ENCODE measurements at places on chromosomes 4 and X. TPM values are rescaled to one million over a fixed set of nuclear protein-coding genes. Genes with fewer than 3 reads are reported as not detected.
A peak's percentile ranks its signal among the peaks of the same experiment; 100 is the strongest.

- no peak overlapping the region for H3K4me3 ChIP-seq
- DNase-seq: no peak
- no peaks in the 10 kb centered on the region for H3K27me3 ChIP-seq
- H3K27ac ChIP-seq: no peak overlapping the region
- H3K4me1 ChIP-seq: no peaks in the 10 kb centered on the region
Observed at GRCh38 chr4:90543419-90544170, 416.4 kb downstream of the CCSER1 start.

DNA sequence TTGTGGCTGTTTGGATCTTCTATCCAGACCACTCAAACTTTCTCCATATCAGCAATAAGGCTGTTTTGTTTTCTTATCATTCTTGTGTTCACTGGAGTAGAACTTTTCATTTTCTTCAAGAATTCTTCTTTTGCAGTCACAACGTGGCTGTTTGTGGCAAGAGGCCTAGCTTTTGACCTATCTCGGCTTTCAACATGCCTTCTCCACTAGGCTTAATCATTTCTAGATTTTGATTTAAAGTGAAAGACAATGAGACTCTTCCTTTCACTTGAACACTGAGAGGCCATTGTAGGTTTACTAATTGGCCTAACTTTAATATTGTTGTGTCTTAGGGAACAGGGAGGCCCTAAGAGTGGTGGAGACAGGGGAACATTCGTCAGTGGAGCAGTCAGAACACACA, 19.1 kb downstream of the FGF2 start:
- H3K4me3 ChIP-seq: no peak overlapping the region
- H3K27me3 ChIP-seq: no peaks in the 10 kb centered on the region
- H3K27ac ChIP-seq: no peak overlapping the region
- H3K36me3 ChIP-seq: no peaks in the 10 kb centered on the region
- DNase-seq: no peak
- H3K4me1 ChIP-seq: no peaks in the 10 kb centered on the region

DNA sequence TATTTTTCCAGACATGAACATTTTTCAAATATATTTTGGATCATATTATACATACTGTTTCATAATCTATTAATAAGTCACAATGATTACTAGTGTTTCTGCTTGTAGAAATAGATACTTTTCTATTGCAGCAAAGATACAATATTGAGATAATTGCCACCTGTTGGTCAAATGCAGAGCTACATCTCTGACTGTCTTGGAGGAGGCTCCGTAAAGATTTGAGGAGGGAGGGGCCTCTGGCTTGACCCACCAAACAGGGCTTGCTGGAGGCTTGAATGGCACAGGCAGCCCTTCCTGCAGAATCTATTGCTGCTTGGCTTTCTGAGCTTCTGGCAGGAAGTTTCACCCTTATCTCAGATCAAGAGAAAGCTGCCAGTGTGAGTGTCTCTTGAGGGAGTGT, 99.3 kb upstream of the ARMCX2 start:
- no peak overlapping the region for H3K4me3 ChIP-seq
- H3K36me3 ChIP-seq: no peaks in the 10 kb centered on the region
- H3K27ac ChIP-seq: no peak overlapping the region
- no peaks in the 10 kb centered on the region for H3K4me1 ChIP-seq
- peak; percentile 40 for DNase-seq
- H3K27me3 ChIP-seq: no peaks in the 10 kb centered on the region

GRCh38 chr4:68572653-68573170, 3.4 kb downstream of the UGT2B17 start:
- no peaks in the 10 kb centered on the region for H3K4me1 ChIP-seq
- H3K4me3 ChIP-seq: no peak overlapping the region
- no peak for DNase-seq
- no peak overlapping the region for H3K27ac ChIP-seq

GRCh38 chrX:12319003-12319519, 180.8 kb downstream of the FRMPD4 start:
- no peak overlapping the region for H3K27ac ChIP-seq
- H3K27me3 ChIP-seq: no peaks in the 10 kb centered on the region
- no peaks in the 10 kb centered on the region for H3K4me1 ChIP-seq
- no peaks in the 10 kb centered on the region for H3K36me3 ChIP-seq

DNA sequence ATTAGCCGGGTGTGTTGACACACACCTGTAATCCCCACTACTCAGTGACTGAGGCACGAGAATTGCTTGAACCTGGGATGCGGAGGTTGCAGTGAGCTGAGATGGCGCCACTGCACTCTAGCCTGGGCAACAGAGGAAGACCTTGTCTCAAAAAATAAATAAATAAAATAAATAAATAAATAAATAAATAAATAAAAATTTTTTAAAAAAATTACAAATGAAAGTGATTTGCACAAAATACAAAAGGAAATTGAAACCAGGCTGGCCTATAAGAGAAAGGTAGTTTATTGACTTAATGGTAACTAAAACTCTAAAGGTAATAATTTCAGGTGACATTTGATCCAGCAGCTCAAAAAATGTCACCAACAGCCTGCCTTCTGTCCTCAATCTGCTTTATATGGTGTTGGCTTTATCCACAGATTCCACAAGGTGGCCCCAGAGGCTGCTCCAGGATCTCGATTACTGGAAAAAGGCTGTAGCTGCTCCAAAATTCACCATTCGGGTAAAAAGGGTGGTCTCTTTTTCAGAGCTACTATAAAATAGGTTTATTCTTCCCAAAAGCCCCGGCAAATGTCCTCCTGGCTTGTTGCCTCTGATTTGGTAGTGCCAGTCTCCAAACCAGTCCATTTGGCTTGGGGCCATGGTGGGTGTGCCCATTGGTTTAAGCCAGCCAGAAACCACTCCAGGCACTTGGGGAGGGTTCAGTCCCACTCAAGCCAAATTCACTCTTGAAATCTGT, 61.4 kb upstream of the TRIM2 start:
- peak; percentile 44 for DNase-seq
- no peak overlapping the region for H3K27ac ChIP-seq
- no peaks in the 10 kb centered on the region for H3K4me1 ChIP-seq
- no peak overlapping the region for H3K4me3 ChIP-seq
- no peaks in the 10 kb centered on the region for H3K36me3 ChIP-seq

- no peak overlapping the region for H3K27ac ChIP-seq
- H3K27me3 ChIP-seq: no peaks in the 10 kb centered on the region
- H3K36me3 ChIP-seq: no peaks in the 10 kb centered on the region
- H3K4me3 ChIP-seq: no peak overlapping the region
Observed at GRCh38 chrX:149962859-149963757, 24.8 kb upstream of the EOLA2 start.

DNA sequence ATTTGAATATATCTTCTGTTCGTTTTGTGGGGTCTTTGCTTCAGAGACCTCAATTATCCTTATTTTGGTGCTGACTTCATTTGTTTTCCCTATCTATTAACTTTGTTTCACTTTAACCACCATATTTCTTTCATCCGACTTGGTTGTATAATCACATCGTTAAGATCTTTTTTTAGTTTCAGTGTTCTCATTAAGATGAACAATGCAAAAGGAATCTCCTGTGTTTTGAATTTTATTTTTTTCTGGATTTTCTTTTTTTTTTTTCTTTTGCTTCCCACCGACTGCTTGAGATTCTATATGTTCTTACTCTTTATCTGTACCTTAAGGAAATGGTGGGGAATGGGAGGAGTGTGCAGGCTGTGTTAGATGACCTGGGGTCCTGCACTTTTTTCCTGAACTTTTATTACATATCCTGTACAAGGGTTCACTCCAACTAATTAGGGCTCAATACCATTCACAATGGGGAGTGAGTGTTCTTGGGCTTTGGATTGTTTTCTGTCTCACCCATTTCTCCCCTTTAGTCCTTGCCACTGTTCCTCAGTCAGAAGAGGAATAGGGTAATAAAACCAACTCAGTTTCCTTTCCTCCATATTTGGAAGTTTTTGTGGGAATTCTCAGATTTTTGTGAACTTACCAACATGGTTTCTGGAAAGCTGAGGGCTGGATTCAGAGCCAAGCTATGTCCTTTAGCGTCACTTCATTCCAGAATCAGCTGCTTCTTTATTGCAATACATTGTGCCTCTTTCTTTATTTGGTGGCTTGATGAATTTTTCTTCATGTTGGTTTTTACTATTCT, 43.2 kb upstream of the BMPR1B start:
- no peaks in the 10 kb centered on the region for H3K4me1 ChIP-seq
- H3K27me3 ChIP-seq: no peaks in the 10 kb centered on the region
- no peaks in the 10 kb centered on the region for H3K36me3 ChIP-seq
- H3K4me3 ChIP-seq: no peak overlapping the region
- H3K27ac ChIP-seq: no peak overlapping the region

GRCh38 chrX:106752101-106752678, 25.7 kb downstream of the RNF128 start:
- H3K4me3 ChIP-seq: no peak overlapping the region
- H3K27me3 ChIP-seq: no peaks in the 10 kb centered on the region
- no peaks in the 10 kb centered on the region for H3K4me1 ChIP-seq

DNA sequence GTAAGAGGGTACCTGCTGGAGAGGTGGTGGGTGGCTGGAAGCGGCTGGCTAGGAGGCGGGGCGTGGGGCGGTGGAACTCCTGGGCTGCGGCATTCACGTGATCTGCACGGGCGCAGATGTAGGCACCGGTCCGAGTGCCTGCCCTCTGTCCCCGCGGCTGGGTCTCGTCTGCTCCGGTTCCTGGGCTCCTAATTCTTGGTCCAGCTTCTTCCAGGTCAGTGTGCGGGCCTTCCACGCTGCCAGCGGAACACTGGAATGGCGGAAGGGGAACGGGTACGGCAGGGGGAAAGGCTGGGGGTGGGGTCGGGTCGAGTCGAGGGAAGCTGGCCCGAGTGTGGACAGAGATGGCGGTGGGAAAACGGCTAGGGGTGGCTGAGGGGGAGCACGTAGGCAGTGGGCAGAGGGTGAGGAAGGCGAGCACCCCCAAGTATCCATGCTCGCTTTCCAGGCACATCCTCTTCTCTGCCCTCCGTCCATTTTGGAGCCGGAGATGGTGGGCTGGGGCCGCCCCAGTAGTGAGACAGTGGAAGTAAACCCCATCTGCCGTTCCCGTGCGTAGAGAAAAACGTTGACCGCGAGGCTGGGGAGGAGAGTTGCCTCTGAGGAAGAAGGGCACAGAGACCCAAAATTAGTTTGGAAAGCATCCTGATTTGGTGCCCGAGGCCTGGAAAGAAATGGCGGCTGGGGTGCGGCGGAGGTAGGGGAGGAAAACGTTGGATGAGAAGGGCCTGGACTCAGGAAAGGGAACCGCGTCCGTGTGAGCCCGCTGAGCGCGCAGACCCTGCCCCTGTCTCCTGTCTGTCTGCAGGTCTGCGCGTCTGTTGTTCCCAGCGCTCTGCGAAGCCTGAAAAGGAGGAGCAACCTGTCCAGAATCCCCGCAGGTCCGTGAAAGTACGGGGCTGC, at the start of gene TCEAL4:
TSS of gene TCEAL4 (plus strand) at position 105 of the 903 bp plus-strand sequence. CDS start 1,161 bp downstream, outside the sequence.
- peak within 1 kb of the TSS; percentile 59 for H3K4me3 ChIP-seq
- H3K27ac ChIP-seq: peak within 1 kb of the TSS; percentile 64
- no peaks in the 10 kb centered on the region for H3K4me1 ChIP-seq

GRCh38 chr4:169315530-169316343, 45.0 kb upstream of the SH3RF1 start:
- H3K4me1 ChIP-seq: no peaks in the 10 kb centered on the region
- no peak overlapping the region for H3K4me3 ChIP-seq
- no peak for DNase-seq
- no peaks in the 10 kb centered on the region for H3K36me3 ChIP-seq
- no peaks in the 10 kb centered on the region for H3K27me3 ChIP-seq

DNA sequence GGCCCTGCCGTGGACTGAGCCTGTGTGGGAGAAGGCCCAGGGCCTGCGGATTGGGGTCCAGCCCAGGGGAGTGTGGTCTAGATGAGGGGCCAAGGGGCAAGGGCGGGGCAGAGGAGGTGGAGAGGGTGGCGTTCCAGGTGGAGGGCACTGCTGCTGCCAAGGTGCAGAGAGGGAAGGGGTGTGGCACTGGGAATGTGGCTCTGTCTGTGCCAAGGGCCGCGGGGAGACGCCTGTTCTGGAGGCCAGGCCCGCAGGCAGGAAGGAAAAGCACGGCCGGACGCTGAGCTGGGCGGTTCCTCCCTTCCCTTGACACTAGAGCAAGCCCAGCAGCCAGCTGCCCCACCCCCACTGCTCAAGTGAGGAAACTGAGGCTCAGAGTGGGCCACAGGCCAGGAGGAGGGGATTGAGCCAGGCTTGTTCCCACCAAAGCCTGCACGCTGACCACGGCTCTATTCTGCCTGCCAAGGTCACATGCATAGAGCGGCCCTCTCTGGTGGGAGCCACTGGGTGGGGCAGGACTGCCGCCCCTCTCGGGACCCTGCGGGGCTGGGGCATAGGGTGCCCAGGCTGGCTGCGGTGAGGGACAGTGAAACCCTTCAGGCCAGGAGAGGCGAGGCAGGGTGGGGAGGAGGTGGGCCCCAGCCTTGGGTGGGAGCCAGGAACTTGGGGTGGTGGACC, 13.0 kb downstream of the SH3BP2 start:
- H3K36me3 ChIP-seq: no peaks in the 10 kb centered on the region
- H3K4me1 ChIP-seq: peaks cover 8% of the 10 kb centered on the region
- DNase-seq: no peak

DNA sequence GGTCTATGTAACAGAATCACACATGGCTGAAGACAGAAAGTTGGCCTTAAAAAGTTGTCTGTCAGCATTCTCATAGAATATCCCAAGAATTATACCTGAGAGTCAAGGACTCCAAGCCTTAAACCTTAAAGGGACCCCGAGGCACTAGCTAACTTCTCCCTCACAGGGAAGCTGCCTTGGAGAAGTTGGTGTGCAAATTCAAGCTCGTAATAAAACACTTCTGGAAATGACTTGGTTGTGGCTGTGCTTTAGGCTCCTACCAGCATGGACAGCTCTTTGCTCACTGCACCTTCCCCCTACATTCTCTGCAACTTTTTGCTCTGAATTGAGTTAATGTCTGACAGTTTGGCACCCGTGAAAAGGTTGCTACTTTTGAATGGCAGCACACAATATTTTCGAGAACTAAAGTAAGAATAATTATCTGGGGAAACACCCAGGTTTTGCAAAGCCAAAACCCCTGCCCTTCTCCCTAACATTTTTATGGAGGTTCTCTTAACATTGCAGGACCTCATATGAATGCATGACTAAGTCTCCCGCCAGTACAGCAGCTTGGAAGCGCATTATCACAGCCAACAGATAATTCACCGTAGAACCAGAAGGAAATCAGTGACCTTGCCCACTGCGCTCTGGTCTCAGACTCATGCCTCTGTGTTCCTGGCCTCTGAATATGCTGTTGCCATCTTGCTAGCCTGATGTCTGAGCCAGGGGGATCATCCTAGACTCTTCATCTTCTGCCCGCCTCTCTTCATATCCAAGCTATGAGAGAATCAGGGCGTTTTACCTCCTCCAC, 91.0 kb downstream of the MGST2 start:
- H3K27me3 ChIP-seq: no peaks in the 10 kb centered on the region
- no peak for DNase-seq
- H3K36me3 ChIP-seq: no peaks in the 10 kb centered on the region
- no peak overlapping the region for H3K4me3 ChIP-seq

The GPC3 gene
- total RNA-seq: 0.42 TPM

The FRG2 gene
- not detected for total RNA-seq

The BEX5 gene
- total RNA-seq: 6.8 TPM

The GPAT3 gene
- total RNA-seq: 5.8 TPM

The CYLC1 gene
- not detected for total RNA-seq

The UBA1 gene
- total RNA-seq: 118 TPM

The TCP11X2 gene
- total RNA-seq: not detected

The PCDH18 gene
- not detected for total RNA-seq

The NPY2R gene
- total RNA-seq: not detected

The IL3RA gene
- not detected for total RNA-seq

The AR gene
- total RNA-seq: not detected
